ENCODE measurements at places on chromosomes 3 and 15. TPM values are rescaled to one million over a fixed set of nuclear protein-coding genes. Genes with fewer than 3 reads are reported as not detected.

GRCh38 chr15:91055548-91056331 is 33.3 kb upstream of the VPS33B start:
- DNase-seq: no peak
- H3K36me3 ChIP-seq: no peaks in the 10 kb centered on the region
- H3K4me1 ChIP-seq: peaks cover 2% of the 10 kb centered on the region
- no peaks in the 10 kb centered on the region for H3K27me3 ChIP-seq
- no peak overlapping the region for H3K4me3 ChIP-seq
- H3K27ac ChIP-seq: no peak overlapping the region

Gene PRR23C
- not detected for total RNA-seq

Gene GOLGA6L4
- 0.28 TPM for total RNA-seq

Gene NAA50
- 68.7 TPM for total RNA-seq

DNA sequence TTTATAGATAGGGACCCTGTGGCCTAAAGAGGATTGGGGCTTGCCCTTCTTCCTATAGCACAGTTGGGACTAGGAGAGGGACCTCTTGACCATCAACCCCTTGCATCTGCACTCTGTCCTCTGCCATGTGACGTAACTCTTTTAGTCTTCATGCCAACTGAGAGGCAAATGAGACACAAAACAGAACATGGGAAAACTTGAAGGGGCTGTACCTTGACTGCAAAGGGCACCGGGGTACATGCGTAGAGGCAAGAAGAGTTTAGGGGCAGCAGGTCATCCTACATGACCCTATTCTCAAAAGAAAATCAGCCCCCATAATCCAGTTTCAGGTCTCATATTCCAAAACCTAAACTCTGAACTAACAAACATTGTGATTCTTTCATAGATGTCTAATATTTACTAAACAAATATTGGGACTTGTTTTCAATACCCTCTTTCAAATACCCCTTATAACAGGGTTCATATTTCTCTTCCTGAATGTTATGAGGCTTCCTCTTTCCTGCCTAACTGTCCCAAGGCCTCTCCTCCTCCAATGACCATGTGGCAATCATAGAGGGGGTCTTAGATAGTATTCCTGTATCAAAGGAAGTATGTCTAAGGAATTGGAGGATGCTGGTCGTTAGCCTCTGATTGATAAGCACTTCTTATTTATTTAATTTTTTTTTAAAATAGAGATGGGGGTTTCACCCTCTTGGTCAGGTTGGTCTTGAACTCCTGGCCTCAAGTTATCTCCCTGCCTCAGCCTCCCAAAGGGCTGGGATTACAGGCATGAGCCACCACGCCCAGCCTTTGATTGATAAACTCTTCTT is 20.6 kb downstream of the ACKR2 start:
- H3K4me3 ChIP-seq: no peak overlapping the region
- no peaks in the 10 kb centered on the region for H3K36me3 ChIP-seq
- H3K27ac ChIP-seq: no peak overlapping the region
- H3K4me1 ChIP-seq: no peaks in the 10 kb centered on the region
- DNase-seq: no peak
- no peaks in the 10 kb centered on the region for H3K27me3 ChIP-seq

DNA sequence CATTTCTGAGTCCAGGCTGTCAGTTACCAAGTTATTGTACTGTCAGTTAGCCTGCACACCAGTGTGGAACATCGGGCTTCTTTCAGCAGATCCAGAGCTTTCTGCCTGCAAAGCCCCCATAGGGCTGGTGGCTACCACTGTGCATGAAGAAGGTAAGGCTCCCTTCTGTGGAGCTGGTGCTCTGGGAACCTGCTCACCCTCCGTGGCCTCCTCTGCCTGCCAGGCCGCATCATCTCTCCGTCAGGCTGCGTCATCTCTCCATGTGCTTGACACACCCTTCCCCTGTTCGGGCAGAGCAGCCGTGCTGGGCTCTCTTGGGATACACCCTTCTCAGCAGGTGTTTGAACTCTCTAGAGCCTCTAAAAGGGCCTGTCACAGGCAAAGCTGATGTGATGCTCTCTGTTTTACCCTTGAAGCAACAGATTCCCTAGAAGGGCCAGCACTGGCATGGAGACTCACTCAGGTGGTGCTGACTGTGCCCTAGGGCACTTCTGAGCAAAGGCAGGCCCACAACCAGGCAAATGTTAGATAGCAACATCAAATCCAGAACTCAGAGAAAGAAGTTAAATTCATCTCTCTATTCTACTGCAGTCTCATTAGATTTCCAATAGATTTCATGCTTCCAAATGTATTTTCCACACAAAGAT is 261.1 kb downstream of the EPHB1 start:
- no peak overlapping the region for H3K4me3 ChIP-seq
- no peaks in the 10 kb centered on the region for H3K4me1 ChIP-seq
- H3K27me3 ChIP-seq: no peaks in the 10 kb centered on the region
- no peak overlapping the region for H3K27ac ChIP-seq

Gene LRIG1
- total RNA-seq: 8.8 TPM

- no peak overlapping the region for H3K4me3 ChIP-seq
- H3K4me1 ChIP-seq: peaks cover 8% of the 10 kb centered on the region
- no peak for DNase-seq
- no peak overlapping the region for H3K27ac ChIP-seq
- no peaks in the 10 kb centered on the region for H3K27me3 ChIP-seq
- H3K36me3 ChIP-seq: no peaks in the 10 kb centered on the region
Measured at GRCh38 chr3:123749711-123750110, 134.4 kb downstream of the MYLK start.

DNA sequence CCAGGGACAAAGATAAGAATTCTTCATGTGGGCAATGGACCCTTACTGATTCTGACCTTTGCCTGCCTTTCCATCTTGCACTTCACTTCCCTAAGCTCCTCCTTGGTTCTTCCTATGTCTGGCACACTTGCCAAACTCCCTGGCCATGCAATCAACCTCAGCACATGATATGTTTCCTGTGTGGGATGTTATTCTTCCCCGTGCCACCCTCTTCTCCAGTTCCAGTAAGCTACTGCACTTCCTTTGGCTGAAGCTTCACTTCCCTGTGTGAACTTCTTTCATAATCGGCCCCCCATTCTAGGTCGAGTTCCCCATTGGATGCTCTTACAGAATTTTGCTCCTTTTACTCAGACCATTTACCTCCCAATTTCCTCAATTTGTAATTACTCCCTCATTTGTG is 10.7 kb upstream of the TASOR start:
- H3K4me3 ChIP-seq: no peak overlapping the region
- H3K27me3 ChIP-seq: no peaks in the 10 kb centered on the region
- no peak overlapping the region for H3K27ac ChIP-seq
- H3K36me3 ChIP-seq: no peaks in the 10 kb centered on the region
- peaks cover 18% of the 10 kb centered on the region for H3K4me1 ChIP-seq

- H3K27me3 ChIP-seq: no peaks in the 10 kb centered on the region
- no peak overlapping the region for H3K27ac ChIP-seq
- peaks cover 22% of the 10 kb centered on the region for H3K4me1 ChIP-seq
Measured at GRCh38 chr3:50435371-50436113, 67.9 kb downstream of the CACNA2D2 start.

Gene WDR5B
- total RNA-seq: 9.2 TPM

DNA sequence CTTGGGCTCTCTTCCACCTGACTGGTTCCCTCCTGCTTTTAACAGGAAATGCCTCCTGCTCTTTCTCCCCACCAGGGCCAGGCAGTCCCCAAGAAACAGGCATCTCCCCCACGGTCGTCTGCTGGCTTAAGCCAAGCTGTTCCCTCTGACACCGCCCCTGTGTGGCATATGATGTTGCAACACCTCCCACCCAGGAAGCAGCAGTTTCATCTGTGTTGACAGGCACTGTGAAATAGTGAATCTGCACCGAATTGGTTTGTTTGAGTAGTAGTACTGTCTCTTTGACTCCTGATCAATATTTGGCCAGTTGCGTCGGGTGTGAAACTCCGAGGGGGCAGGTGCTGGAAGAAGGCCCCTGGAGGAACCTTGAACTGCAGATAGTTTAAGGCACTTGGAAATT is 188.8 kb downstream of the FEZF2 start:
- H3K27ac ChIP-seq: no peak overlapping the region
- no peak for DNase-seq
- H3K4me1 ChIP-seq: no peaks in the 10 kb centered on the region
- no peak overlapping the region for H3K4me3 ChIP-seq

DNA sequence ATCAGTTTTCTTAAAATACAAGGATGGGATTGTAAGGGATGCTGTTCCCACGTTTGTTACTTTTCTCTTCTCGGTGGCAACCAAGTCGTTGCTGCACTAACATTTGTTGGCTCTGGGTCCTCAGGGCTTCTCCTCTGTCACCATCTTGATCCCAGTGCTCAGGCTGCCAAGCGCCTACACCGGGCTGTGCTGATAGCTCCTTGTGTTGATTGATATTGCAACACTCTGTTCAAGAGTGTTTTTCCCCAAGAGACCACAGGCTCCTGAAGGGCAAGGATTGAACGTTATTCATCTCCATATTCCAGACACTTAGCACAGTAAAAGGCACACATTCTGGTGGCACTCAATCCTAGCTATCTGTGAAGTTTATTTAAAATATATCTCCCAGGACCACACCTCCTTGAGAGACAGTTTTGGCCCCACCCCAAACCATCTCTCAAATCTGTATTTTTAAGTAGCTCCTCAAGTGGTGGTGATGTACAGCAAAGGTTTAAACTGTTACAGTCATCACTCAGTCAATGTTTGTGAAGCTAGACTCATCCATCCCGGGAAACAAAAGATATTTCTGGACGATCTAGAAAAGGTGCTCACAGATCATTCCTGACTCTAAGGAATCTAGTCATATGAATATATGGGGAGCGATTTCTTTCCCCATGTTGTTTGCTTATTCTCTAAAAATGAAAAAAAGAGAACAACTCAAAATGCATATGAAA is 38.5 kb upstream of the FOXP1 start:
- H3K4me3 ChIP-seq: no peak overlapping the region
- H3K27ac ChIP-seq: no peak overlapping the region

DNA sequence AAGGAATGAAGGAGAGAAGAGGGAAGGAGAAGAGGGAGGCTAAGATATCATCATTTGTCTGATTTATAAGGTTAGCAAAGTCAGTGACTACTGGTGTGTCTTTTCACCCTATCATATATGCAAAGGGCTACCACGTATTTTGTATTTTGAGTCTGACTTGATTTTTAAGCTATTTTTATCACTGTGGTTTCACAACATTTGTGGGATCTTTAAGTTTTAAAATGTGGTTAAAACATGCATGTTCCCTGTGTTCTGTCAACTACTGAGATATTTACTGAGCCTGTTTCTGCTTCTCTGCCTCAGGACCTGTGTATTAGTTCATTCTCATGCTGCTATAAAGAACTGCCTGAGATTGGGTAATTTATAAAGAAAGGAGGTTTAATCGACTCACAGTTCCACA is 22.5 kb upstream of the SPTSSB start:
- DNase-seq: no peak
- H3K36me3 ChIP-seq: no peaks in the 10 kb centered on the region
- H3K4me1 ChIP-seq: peaks cover 17% of the 10 kb centered on the region
- no peaks in the 10 kb centered on the region for H3K27me3 ChIP-seq

GRCh38 chr3:100125161-100125938 is 11.0 kb upstream of the FILIP1L start:
- H3K4me1 ChIP-seq: no peaks in the 10 kb centered on the region
- no peak overlapping the region for H3K27ac ChIP-seq
- H3K27me3 ChIP-seq: no peaks in the 10 kb centered on the region
- H3K4me3 ChIP-seq: no peak overlapping the region
- DNase-seq: no peak

DNA sequence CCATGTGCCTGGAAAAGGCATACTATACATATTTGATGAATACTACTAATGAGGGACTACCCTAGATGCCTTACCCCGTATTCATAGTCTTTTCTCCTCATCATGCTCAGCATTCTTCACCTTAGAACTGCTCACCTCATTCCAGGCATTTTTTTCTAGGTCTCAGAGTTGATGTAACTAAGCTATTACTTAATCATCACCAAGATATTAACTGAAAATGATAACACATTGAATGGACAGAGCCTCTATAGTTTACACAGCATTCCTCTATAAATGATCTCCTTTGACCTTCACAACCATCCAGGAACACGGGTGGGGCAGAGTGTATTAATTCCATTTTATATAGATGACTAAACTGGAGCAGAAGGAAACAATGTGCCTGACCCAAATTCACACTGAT is 174.1 kb upstream of the DPH6 start:
- no peak overlapping the region for H3K4me3 ChIP-seq
- H3K4me1 ChIP-seq: no peaks in the 10 kb centered on the region
- no peaks in the 10 kb centered on the region for H3K27me3 ChIP-seq
- no peaks in the 10 kb centered on the region for H3K36me3 ChIP-seq
- H3K27ac ChIP-seq: no peak overlapping the region

DNA sequence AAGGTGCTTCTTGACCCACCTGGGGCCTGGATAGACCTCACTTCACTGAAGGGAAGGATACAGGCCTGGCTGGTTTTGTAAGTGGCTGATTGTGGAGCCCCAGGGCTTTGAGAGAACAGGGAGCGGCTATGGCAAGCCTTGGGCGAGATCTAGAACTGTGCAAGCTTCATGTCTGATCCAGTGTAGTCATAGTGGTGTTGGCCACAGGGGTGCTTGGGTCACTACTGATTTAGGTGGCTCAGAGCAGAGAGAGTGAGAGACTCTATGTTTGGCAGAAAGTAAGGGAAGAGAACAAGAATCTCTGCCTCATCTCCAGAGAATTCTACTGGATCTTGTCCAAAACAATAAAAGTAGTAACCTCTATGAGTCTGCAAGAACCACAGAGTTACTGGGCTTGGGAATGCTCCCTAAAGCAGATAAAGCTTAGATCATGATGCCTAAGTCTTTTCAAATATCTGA is 394.2 kb upstream of the EPHA3 start:
- no peaks in the 10 kb centered on the region for H3K27me3 ChIP-seq
- DNase-seq: no peak
- no peaks in the 10 kb centered on the region for H3K4me1 ChIP-seq
- H3K4me3 ChIP-seq: no peak overlapping the region

DNA sequence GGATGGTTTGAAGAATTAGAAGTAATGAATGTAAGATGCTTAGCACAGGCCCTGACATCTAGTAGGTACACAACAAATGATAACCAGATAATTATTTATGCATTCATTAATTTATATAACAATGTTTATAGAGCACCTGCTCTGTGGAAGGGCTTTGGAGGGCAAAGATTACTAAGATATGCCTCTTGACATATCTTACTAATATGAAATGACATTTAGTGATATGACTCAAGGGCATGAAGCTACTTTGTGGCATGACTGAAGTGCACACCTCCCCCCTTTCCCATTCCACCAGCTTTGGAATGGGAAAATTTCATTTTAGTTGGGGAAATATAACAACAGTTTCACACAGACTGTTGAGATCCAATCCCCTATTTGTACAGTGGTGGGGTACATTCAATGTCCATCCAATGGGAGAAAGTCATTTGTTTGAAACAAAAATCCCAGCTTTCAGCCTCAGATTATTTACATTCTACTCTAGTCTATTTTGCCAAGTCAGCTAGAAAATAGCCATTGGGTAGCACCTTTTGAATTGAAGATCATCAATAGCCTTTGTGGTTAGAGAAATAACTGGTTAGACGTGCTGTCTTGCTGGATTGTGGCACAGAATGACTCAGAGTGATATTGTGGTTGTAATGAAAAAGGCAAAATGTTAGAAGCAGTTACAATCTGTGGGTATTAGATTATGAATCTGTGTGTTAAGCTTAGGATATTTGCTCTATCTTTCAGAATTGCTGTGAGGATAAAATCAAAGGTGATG is 72.9 kb downstream of the MOBP start:
- no peaks in the 10 kb centered on the region for H3K36me3 ChIP-seq
- no peak overlapping the region for H3K4me3 ChIP-seq
- DNase-seq: no peak
- H3K4me1 ChIP-seq: no peaks in the 10 kb centered on the region
- no peak overlapping the region for H3K27ac ChIP-seq

Gene FAM219B
- 28.0 TPM for total RNA-seq
